ENCODE measurements at places on chromosomes 13 and 19.

DNA sequence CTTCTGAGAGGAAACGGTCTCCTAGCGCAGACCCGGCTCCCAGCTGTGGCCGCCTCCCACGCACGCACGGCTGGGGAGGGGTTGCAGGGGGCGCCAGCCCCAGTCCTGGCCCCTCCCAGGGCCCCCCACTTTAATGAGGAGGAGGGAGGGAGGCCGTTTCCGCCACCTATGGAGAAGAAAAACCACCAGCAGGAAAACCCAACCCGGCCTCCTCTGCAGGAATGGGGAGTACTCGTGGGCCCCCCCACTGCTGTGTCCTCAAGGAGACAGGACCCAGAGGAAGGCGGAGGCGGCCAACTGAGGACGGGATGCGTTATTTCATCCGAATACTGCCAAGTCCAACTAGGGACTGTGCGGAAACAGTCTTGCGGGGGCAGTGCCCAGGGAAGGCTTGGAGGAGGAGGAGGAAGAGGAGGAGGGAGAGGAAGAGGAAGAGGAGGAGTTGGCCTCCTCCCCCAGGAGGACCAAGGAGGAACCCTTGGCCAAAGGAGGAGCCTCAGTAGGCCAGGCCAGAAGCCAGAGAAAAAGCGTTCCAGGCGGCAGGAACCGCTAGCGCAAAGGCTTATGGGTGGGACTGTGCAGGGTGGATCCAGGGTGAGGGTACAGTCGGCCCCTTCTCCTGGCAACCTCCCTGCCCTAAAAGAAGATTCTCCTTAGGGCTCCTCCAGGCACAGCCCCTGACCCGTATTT lies 3.9 kb upstream of the SSBP4 start:
- DNase-seq = no peak

GRCh38 chr13:109734002-109734785 lies 52.2 kb downstream of the IRS2 start:
- DNase-seq = no peak

DNA sequence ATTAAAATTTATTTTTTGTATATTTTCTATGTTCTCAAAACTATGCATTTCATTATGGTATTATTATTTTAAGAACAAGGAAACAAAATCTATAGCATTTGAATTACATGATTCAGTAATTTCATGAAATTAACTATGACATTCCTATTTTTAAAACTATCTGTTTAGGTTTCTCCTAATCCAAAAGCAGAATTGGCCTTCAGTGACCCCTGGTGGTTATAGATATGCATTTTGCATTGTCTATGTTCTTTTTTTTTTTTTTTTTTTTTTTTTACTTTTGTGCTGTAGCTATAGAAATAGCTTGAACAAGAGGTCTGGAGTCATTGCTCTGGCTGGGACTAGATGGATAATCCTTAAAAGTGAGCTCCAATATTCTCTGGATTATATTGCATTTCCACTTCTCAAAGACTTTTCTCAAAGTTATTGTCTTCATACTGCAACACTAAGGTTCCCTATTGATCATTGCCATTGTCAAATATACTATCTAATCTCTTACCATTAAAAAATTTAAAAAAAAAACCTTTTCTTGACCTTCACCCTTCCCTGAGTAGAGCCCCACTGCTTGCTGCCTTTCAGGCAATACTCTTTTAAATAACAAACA lies 15.9 kb upstream of the DNAJC3 start:
- DNase-seq = no peak

DNA sequence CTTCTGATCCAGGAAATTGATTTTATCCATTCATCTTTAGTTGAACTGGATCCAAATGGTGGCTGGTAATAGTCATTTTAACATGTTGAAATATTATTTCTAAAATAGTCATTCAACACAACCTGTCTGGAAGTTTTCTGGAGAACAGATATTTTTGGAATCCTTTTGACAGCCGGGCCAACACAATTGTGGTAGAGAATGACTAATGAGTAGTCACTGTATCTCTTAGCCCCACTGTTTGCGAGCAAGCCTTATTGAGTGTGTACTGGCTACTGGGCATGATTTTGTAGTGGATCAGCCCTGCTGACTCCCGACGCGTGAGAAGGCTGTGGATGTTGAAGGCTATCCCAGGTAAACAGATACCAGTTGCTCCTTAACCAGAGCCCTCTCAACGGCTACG lies 383.4 kb downstream of the ZNF536 start:
- DNase-seq = no peak

DNA sequence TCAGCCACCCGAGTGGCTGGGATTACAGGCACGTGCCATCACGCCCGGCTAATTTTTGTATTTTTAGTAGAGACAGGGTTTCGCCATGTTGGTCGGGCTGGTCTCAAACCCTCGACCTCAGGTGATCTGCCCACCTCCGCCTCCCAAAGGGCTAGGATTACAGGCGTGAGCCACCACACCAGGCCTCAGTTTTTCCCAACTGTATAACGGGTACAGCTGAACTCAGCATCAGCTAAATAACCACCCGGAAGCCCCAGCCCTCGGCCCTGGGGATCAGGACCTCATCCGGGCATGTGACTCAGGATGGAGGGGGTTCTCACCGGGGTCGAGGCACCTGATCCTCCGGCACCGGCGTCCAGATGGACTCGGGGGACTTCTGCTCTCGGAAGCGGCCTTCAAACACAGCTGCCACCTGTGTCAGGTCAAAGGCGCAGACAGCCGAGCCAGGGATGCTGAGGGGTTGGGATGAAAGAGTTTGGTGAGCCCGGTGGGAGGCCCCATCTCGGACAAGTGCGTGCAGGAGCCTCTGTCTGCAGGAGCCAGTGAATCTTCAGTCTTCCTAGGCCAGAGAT lies 8.9 kb downstream of the SEMA6B start:
- DNase-seq = no peak

- DNase-seq = no peak
Measured at GRCh38 chr19:28485292-28485691, 727.7 kb downstream of the UQCRFS1 start.

DNA sequence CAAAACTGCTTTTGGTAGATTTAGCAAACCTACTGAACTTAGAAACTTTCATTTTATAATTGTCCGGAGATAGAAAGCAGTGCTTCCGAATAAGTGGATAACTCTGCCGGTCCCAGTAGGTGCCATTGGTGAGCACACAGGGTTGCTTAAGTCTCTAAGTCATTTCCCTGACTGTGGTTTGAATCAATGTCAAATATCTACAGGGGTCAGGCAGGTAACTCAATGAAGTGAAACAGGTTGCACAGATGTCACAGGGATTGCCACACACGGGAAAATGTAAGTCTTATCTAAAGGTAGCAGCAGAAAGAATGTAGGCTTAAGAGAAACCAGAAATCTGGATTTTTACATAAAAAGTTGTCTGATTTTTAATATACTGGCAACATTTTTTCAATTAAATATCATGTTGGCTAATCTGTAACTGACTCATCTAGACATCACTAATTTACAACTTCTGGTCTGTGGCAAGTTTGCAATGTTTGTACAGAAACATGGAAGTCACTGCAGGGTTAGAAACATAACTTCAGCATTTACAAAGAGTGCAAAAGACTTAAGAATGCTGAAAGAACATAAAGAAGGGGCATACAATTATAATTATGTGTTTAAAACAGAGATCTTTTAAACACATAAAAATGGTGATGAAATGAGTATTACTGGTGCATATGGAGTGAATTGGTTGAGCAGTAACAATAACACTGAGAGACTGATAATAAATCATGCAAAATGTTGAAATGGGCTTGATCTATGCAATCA lies 14.3 kb upstream of the LRRC63 start:
- no peak for DNase-seq

- DNase-seq = no peak
Measured at GRCh38 chr19:604355-604754, 14.7 kb downstream of the HCN2 start.

DNA sequence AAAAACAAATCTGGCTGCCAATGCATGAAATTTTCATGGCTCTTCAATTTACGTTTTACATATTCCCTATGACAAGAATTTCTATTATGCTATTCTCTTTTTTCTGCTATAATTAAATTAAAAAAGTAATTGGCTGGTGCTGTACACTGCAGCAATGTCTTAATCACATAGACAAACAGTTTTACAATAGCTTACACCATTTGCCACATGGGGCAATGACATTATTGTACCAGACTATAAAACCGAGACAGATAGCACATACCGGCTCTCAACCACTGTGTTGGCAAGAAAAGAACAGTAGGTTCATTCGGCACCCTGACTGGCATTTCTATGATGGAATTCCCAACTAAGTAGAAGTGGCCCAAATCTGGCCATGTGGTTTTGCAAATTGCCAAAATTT lies 67.7 kb downstream of the DACH1 start:
- DNase-seq = no peak

DNA sequence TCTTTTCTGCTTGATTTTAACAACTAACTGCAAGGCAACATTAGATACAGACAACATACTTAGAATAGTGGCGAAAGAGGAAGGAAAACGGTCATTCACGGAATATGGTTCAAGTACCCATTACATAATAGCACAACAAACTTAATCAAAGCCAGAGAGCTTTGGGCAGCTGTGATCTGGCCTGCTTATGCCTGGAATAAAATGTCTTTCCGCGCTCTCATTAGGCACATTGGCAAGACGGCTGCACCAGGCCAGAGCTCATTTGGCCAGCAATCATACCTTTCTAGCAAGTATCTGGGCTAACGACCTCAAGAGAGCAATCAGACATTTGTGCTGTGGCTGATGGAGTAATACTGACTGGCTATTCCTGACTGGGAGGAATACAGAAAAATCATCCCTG lies 112.8 kb downstream of the NALCN start:
- DNase-seq = no peak

DNA sequence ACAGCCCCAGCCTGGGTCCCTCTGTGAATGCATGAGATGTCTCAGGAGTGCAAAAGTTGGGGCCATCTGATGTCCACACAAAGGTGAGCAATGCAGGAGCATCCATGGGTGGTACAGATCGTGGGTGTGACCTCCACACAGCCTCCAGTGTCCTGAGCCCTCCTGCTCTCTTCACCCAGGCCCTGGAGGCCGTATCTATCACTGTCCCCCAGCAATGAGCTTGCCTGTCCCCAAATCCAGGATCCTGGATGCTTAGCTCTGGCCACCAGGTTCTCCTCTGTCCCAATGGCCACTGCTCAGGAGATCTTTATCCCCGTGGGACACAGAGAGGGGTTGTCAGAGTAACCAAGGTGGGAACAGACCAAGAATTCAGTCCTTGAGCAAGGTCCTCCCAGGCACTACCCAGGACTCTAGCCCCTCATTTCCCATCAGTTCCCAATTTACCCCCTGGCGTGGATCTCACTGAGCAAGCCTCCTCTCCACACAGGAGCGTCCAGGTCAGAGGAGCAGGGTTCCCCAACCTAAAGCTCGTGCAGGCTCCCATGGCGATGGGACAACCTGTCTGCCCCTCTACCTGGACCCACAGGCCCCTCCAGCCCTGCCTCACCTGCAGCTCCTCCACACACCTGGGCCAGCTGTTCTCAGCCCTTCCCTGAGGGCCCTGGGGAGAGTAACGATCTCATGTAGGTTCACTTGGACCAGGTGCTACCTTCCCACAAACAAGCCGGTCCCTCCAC lies 11.3 kb downstream of the CEACAM21 start:
- no peak for DNase-seq

GRCh38 chr19:55418185-55418584 lies 10.6 kb upstream of the UBE2S start:
- no peak for DNase-seq

- DNase-seq = peak; percentile 39
Measured at GRCh38 chr19:12090807-12091206, 26.3 kb downstream of the ZNF844 start.

GRCh38 chr13:66305961-66306617 lies 924.0 kb downstream of the PCDH9 start:
- DNase-seq = no peak

- DNase-seq = no peak
Measured at GRCh38 chr13:21596722-21597121, 7.2 kb downstream of the MICU2 start.

DNA sequence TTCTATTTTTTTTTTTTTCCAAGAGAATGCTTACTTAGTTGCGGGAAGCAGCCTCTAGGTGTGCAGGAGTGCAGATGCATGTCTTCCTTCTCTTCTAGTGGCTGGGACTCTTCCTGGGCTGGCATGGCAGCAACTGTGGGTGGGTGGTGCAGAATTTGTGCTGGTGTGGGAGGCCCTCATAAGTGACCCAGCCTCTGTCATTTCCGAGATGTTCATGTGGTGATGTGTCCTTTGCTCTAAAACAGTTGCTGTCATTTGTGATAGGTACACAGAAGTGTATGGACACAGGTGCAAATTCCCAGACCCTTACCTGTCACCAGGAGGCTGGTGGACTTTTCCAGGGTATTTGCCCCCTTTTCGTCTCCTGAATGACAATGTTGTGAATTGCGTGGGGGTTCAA lies 367.7 kb downstream of the KCNRG start:
- no peak for DNase-seq

- no peak for DNase-seq
Measured at GRCh38 chr13:52810526-52810925, 37.9 kb downstream of the PCDH8 start.

DNA sequence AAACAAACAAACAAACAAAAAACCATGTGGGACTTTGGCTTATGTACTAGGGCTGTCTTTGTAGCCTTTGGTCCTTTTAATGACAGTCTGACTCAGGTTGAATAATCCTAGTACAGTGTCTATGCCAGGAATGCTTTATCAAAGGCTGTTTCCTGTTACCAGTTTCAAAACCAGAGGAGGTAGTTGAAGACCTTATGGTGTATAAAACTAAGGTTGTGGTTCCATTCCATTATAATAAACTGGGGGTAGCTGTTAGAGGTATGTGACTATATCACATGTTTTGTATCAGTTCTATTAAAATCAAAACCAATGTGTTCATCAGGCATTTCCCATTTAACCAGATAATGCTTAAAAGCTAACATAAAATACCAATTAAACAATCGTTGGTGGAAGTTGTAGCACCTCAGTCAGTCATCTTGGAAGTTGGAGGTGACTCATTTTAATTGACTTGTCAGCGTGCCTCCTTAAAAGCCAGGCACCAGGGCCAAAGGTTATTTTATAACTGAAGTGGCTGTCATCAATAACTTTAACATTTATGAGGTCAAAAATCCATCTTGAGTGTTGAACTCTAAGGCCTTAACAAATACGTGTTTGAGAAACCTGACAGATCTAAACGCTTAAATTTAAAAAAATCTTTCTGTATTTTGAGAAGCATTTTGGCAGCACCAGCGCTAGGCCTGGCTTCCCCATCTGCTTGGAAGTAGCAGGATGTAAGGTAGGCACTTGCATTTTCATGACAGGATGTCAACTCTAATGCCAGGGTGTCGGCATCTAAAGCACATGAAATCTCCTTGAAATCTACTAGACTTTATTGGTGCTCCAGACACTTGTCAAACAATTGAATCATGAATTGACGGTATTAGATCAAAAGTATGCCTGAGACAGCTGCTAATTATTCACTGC lies 162.5 kb downstream of the LMO7 start:
- no peak for DNase-seq

DNA sequence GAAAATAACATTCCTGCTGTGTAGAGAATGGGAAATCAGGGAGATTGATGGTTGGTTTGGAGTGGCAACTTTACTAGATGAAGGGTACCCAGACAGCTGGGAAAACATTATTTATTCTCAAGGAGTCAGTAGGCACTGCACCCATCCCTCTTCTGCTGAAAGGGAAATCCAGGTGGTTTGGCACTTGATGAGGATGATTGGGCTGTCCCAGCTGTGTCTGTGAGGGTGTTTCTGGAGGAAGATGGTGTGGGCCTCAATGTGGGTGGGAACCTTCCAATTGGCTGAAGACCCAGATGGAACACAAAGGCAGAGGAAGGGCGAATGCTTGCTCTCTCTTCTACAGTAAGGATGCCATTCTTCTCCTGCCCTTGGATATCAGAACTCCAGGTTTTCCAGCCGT lies 10.4 kb upstream of the SACS start:
- no peak for DNase-seq
